ENCODE measurements at places on chromosomes 1 and 21.

- no peak for DNase-seq
Measured at GRCh38 chr1:157966031-157966537, 27.4 kb upstream of the KIRREL1 start.

DNA sequence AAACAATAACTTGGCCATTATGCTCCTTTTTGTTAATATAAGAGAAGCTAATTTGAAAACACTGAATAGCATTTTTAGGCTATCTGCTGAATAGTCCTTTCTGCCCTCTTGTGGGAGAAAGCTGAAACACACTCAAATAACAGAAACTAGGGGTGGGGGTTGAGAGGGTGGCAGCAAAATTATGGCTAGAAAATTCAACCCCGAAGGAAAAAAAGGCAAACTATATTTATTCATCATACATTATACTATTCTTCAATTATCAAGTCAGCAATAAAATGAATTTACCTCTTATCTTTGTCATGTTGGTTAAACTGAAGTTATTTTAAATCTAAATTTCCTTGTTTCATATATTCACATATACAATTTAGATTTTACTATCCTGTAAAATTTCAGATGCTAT lies 255.9 kb downstream of the FAF1 start:
- DNase-seq: peak; percentile 50

- DNase-seq: no peak
Measured at GRCh38 chr1:41802532-41803501, 115.9 kb downstream of the HIVEP3 start.

DNA sequence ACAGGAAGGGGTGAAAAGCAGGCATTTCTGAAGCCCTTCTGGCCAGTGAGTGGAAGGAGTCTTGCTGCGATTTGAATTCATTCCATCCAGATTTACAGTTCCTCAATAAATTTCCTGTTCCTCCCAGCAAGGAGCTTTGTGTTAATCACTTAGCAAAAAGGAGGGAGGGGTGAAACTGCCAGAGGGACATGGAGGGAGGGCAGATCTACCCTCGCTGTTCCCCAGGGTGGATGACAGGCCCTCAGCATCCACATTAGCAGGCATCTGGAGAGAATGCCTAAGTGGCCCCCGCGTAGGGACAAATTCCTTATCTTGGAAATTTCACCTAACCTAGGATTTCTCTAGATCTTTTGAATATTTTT lies 1.2 kb downstream of the ETV3 start:
- no peak for DNase-seq

DNA sequence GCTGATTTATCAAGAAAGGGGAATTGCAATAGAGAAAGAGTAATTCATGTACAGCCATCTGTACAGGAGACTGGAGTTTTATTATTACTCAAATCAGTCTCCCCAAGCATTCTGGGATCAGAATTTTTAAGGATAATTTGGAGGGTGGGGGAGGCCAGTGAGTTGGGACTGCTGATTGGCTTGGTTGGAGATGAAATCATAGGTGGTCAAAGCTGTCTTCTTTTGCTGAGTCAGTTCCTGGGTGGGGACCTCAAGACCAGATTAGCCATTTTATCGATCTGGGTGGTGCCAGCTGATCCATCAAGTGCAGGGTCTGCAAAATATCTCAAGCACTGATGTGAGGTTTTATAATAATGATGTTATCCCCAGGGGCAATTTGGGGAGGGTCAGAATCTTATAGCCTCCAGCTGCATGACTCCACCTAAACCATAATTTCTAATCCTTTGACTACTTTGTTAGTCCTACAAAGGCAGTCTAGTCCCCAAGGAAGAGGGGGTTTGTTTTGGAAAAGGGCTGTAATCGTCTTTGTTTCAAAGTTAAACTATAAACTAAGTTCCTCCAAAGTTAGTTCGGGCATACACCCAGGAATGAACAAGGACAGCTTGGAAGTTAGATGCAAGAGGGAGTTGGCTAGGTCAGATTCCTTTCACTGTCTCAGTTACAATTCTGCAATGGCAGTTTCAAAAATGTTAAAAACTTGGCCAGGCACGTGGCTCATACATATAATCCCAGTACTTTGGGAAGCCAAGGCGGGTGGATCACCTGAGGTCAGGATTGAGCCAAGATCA lies 16.9 kb upstream of the RAB3B start:
- DNase-seq: no peak

- DNase-seq: no peak
Measured at GRCh38 chr21:20445971-20446370, 552.2 kb upstream of the NCAM2 start.

Measured in COLO829 (cell line).